ENCODE measurements at places on chromosomes 2 and 18.

- DNase-seq: no peak
These were observed at the start of gene TFCP2L1 for GRCh38 chr2:121284463-121285449. Gene TFCP2L1 (minus strand): TSS chr2:121285202. CDS start chr2:121285109, 93 bp downstream.

DNA sequence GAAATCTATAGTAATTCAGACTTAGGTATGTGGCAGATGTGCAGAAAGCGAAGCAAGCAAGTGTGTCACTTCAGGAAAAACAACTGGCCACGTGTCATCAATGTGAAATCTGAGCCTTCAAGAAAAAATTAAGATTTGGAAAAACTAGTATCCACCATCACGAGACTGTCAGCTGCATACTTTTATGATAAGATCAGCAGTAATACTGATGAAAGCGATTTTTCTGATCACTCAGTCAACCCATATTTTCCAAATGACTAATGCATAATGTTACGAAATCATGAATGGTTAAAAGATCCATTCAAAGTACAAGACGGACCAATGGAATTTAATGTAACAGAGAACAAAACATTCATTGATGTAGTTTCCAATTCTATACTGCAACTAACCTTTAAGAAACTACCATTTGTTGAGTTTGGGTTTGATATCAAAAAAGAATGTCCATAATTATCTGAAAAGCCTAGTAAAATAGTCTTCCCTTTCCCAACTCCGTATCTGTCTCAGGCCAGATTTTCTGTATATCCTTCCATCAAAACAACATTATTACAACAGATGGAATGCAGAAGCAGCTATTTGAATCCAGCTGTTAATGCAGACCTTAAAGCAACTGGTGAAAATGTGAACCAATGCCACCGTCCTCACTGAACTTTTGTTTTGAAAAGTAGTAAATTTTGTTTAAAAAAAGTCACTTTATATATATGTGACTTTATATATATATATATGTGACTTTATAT, 17.0 kb upstream of the BCL2 start:
- DNase-seq: no peak

GRCh38 chr2:235526166-235526565, 32.3 kb downstream of the AGAP1 start:
- DNase-seq: no peak

- DNase-seq: no peak
These were observed 148.4 kb downstream of the DOCK10 start for GRCh38 chr2:224893848-224894247.

- no peak for DNase-seq
These were observed 57.0 kb upstream of the SCN1A start for GRCh38 chr2:166184789-166185188.
